ENCODE measurements at places on chromosomes 11 and 22.
A peak's percentile ranks its signal among the peaks of the same experiment; 100 is the strongest.

DNA sequence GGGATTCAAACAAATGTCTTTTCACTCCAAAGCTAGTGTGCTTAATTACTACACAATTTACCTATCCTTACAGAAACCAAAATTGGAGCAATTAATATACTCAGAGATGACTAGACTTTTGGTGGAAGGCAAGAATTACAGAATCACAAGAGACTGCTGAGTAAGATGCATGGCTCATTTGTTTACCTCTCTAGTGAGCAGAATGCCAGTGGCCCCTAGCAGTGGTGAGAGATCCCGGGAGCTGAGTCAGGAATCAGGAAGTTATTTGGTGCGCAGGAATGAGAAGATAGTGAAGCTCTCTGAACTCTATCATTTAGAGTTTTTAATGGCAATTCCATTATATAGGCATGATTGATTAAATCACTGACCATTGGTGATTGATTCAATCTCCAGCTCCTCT, 188.9 kb upstream of the SESN3 start:
- no peak for DNase-seq

GRCh38 chr11:114606003-114606801, 10.6 kb upstream of the NXPE4 start:
- DNase-seq, result no peak

GRCh38 chr22:49933236-49934159, 15.1 kb downstream of the CRELD2 start:
- DNase-seq, result no peak

GRCh38 chr11:66020618-66021357, 5.5 kb downstream of the CATSPER1 start:
- no peak for DNase-seq

DNA sequence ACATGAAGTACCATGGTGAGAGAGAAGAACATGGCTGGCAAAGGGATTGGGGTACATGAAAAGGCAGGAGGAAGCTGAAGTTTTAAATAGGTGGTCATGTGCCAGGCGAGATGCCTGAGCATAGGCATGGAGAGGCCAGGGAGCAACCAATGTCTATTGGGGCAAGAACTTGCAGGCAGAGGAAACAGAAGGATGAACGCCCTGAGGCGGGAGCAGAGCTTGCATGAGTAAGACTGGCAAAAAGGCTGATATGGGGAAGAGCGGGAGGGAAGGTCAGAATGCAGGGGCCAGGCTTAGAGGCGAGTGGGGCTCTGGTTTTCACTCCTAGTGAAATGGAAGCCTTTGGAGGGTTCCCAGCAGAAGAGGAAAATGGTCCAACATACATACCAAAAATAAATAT, 52.5 kb upstream of the VSTM5 start:
- no peak for DNase-seq

DNA sequence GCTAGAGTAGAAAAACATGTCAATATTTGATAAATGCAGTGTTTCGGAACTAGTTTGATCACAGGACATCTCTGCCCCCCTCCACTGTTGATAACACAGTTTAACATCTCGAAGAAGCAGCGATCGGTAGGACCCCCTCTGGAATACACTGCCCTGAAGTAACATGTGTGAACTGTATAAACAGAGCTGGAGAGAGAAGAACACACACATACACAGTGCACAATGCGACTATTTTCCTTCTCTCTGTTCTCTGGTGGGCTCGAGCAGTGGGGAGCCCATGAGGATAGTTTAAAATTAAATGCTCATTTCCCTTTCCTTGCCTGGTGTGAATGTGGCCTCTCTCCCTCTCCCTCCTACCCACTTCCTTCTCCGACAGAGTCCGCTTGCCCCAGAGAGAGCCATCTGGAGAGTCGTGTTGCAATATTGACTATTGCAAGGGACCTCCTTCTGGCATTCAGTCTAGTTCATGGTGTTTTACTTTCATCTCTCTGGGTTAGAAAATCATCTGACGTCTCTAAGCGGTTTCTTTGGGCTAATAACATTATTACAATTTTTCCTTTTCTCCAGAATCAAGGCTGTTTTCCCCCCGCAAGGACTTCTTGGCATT, 51.6 kb upstream of the BARX2 start:
- peak; percentile 59 for DNase-seq

DNA sequence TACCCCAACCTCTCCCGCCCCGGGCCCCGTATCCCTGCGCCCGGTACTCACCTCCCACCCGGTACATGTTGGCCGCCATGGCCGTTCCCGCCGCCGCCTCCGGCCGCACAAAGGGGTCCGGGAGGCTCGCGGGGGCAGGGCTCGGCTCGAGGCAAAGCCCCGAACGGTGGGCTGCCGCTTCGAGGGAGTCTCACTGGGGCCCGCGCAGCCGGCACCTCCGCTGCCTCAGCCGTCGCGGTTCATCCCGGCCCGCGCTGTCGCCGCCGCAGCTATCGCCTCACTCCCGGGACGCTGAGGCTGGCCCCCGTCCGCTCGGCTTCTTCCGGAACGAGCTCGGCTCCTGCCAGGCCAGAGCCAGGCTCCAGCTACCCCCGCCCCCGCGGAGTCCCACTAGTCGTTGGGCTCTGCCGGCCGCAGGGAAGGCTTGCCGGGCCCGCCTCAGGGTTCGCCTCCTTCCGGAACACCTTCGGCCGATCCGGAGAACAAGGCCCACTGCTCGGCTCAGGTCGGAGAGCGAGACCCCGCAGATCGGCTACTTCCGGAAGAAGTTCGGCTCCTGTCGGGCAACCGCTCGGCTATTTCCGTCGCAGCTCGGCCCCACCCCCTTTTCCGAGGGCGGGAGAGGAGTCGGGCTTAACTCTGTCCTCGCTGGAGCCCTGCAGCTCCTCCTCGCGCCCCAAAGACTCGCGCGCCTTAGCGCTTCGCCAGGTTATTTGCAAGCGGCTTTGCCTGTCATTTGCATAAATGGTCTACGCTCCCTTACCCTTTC, at the start of gene MTA2:
Gene MTA2 (minus strand): TSS at position 494 of the 769 bp plus-strand sequence. CDS start 415 bp downstream, at position 79.
- DNase-seq, result peak; percentile 99

DNA sequence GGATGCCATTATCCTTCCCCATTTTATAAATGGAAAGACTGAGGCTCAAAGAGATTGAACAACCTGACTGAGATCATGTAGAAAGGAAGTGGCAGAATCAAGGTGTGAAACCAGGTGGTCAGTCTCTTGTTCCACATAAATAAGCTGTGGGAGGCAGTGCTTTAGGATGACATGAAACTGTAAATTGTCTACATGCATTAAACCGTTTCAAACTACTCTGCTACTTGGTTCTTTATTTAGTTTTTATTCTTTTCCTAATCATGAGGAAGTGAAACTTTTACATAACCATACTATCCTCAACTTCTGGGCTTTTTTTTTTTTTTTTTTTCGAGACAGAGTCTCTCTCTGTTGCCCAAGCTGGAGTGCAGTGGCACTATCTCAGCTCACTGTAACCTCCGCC, 34.9 kb downstream of the CADM1 start:
- no peak for DNase-seq

DNA sequence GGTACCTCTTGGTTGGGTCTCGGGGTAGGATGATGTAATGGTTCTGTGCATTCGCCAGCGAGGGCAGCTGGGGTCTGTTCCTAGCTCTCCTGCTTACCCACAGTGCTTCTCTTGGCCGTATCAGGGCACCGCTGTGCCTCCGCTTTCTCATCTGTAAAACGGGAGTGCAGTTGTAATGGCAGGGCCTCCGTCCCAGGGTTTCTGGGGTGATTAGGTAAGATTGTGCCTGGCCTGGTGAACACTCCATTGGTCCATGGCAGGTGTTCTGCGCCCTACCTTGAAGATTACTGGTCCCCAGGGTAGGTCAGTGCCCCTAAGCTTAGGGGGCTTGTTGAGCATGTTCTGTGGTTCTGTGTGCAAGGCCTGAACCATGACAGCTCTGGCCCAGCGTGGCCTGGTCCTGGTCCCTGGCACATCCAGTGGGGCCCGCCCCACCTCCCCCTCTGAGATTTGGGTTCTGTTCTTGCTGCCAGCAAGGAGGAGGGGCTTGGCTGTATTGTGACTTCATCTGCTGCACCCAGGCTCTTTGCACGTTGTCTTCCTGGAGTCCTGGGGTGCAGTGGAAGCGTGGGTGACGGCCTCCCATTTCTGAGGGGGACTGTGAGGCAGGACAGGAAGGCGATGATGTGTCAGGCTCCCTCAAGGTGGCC, 4.9 kb downstream of the MYRF start:
- no peak for DNase-seq

DNA sequence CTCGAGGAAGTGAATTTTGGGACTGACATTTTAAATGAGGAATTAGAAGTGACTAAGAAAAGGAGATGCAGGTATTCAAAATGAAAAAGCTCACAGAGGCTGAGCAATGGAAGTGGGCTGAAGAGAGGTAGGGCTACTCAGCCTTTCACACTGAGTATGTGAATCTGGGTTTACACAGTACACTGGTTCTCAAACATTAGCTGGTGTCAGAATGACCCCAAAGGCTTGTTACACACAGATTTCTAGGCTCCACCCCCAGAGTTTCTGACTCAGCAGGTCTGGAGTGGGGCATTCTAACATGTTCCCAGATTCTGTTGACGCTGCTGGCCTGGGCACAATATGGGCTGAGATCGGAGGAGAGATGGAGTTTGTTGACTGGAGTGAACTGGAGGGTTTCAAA, 32.8 kb downstream of the CADM1 start:
- DNase-seq, result no peak

DNA sequence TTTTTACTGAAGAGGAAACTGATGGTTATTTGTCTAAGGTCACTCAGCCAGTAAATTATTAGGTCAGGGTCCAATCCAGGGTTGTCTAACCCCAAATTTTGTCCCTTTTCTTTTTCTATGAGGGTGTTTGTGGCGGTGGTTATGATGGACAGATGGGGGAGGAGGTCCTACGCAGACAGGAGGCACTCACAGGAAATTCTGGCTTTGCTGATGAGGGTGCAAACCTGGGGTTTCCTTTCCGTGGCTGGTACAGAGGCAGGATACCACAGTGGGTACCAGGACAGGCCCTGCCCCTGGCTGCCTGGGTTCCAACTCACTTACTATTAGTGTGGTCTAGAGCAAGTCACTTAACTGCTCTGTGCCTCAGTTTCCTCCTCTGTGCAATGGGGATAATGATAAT, 91.0 kb downstream of the RRM1 start:
- no peak for DNase-seq

Measured in NCI-H1092 treated with DMSO at 0.1 percent for 48 hours (cell line).